ENCODE measurements at places on chromosomes 6 and 20.

- no peak for DNase-seq
Observed at GRCh38 chr20:53679597-53680309, 86.1 kb upstream of the ZNF217 start.

- DNase-seq: no peak
Observed at GRCh38 chr20:53678315-53678989, 84.8 kb upstream of the ZNF217 start.

DNA sequence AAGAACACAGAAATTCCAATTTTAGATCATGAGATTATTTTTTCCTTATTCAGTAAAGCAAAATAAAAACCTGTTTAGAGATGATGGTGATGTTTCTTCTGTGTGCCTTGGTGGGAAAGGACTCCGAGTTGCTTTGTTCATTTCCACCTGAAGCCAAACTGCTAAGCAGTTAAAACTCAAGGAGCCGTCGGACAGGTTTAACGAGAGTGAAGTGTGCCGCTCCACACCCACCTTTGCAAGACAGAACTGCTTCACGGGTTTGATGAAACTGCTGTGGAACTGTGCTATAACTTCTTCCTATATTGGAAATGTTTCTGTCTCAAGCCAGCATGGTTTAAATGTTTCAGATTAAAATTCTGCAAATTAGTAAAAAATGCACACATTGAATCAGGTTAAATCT is 9.2 kb upstream of the DSP start:
- DNase-seq: no peak

- no peak for DNase-seq
Observed at GRCh38 chr6:109170333-109170732, 75.0 kb downstream of the CEP57L1 start.

GRCh38 chr6:149045404-149045803 is 272.1 kb upstream of the TAB2 start:
- DNase-seq: peak; percentile 8

- no peak for DNase-seq
Observed at GRCh38 chr6:135323202-135323668, 142.1 kb downstream of the MYB start.

GRCh38 chr20:49579195-49579594 is 11.3 kb upstream of the PTGIS start:
- no peak for DNase-seq

- DNase-seq: no peak
Observed at GRCh38 chr6:155678361-155678760, 222.7 kb upstream of the NOX3 start.

DNA sequence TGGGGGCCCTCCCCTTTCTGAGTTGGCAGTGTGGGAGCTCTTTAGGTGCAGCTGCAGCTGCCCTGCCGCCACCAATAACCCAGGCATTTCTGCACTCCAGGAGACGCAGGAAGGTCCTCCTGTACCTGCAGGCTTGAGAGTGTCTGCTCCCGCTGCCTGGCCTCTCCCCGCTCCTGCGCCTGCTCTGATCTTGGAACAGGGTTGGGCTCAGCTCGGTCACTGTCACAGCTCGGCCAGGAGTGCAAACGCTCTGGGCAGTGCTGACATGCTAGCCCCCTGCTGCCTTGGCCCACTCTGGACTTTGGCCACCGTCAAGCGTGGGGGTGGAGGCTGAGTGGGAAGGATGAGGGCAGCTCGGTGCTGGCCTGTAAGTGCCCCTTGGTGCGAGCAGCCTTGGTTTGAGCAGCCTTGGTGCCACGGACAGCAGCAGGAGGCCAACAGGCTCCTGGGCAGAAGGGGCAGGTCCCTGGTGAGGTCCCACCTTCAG is 738.1 kb upstream of the GJE1 start:
- DNase-seq: no peak

- peak; percentile 46 for DNase-seq
Observed at GRCh38 chr6:16043171-16044135, 85.4 kb upstream of the MYLIP start.

DNA sequence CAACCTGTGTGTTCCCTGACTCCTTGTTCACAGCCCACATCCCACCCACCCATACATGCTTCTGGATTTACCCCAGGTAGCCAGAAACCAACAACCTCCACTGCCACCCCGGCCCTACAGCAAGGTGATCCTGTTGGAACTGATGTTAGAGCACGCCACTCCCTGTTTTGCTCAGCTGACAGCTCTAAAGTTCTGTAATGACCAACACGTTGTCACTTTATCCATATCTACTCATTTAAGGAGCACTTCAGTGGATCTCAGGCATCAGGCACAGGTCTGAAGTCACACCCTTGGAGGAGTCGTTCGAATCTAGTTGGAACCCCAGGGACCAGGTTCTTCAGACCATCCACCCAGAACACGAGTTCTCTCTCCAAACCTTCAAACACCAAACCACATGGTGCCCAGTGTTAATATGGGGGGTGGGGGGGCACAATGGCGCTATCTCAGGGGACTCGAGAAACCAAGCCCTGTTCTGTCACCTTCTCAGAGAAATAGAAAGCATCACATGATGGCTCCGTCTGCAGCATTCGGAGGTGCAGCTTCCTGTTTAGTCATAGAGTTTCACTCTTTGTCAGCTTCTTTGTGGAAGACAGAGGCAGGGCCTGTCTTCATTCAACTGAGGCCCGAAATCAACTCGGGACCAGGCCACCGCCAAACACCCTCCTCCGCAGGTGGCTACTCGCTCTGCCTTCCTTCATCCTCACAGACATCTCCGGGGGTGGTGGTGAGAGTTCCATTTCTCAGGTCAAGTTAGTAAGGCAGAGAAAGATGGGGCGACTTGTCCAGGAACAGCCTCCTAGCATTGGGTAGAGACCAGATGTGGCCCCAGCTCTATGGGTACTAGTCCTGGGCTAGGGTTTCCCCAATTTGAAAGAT is 142.2 kb downstream of the NFATC2 start:
- no peak for DNase-seq

DNA sequence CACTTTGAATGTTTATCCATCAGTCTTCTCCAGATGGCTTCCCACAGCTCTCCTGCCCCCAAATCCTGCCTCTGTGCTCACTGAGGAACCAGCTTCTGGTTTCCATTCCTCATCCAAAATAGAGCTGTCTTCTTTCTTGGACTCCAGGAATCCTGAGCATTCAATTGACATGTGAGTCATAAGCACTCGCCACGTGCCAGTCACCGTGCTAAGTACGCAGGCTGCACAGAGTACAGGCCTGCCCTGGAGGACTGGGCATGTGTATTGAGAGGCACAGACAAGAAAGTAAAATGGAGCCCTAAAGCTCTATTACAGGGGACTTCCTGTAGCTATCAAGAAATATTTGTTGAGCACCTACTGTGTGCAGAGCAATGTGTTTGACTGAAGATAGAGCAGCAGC is 39.7 kb upstream of the LRFN2 start:
- no peak for DNase-seq

DNA sequence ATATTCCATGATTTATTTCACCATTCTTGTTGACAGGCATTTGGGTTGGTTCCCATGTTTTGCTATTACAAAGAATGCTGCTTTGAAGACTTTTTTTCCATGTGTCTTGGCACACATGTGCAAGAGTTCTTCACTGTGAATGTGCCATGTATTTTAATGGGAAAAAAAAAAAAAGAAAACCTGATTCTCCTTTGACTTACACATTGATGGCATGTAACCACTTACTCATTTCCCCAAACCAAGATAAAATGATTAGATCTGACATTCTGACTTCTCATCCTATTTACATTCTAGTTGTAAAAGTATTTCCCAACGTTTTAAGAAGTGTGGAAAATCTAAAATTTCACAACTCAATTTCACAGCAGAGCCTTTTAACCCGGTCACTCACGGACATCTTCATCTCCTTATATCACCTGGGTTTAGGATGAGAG is 4.4 kb downstream of the CAP2 start:
- DNase-seq: no peak

DNA sequence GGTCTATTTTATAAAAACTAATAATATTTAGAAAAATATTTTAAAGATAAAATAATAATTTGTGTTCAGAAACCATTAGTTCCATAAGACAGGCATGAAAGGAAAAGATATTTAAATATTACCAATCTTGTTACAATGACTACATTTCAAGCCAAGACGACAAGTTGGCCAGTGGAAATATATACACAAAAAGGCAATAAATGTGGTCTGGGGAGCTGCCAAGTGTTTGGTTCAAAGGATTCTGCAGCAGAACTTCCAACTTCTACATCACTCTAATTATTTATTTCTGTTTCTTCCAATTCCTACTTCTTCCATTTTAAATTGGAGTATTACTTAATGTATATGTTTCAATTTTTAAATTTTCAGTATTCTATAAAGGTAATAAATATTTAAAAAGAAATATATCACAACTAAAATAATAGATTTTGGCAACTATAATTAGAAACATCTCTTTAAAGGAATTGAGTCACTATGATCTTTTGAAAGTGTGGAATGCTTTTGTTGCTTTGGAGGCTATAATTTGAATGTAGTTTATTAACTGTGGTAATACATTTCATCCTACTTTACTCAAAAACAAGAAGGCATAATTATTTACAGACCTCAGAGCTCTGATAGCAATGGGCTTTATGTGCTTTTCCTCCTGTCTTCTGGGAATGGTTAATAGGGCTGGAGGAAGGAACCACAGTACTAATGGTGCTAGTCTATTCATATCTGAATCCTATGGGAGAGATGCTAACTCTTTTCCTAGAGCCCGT is 129.7 kb upstream of the FAM184A start:
- peak; percentile 18 for DNase-seq

DNA sequence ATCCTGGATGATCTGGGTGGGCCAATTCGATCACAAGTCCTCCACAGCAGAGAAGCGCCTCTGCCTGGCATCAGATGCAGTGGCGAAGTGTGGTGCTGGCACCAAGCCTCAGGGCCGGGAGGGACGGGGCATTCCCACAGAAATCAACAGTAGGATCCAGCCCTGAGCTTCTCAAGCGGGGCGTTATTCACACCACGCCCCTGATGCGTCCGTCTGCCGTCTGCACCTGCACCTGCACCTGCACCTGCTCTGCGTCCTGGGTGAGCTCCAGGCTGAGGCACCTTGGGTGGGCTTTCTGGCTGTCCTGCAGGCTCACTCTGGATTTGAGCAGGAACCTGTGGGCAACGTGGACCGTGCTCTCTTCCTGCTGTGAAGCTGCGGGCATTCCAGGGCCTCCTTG is 13.8 kb upstream of the NTSR1 start:
- DNase-seq: peak; percentile 48

- no peak for DNase-seq
Observed at GRCh38 chr20:57464642-57465211, 60.2 kb downstream of the CTCFL start.

DNA sequence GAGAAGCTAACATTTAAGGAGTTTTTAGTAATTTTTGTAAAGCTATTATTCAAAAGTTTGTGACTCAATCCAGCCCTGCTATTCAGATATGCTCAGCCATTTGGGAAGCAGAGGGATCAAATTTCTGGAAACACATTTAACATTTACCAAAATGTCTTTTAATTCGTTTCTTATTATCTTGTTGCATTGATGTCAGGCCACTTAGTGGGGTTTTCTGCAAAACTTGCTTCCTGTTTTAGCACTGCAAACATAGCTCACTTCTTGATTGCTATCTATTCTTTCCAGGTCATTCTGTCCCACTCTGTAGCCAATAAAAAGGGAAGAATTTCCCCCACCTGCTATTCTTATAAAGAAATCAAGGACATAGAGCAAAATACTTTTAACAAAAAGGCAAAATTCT is 176.9 kb upstream of the SUPT3H start:
- no peak for DNase-seq

DNA sequence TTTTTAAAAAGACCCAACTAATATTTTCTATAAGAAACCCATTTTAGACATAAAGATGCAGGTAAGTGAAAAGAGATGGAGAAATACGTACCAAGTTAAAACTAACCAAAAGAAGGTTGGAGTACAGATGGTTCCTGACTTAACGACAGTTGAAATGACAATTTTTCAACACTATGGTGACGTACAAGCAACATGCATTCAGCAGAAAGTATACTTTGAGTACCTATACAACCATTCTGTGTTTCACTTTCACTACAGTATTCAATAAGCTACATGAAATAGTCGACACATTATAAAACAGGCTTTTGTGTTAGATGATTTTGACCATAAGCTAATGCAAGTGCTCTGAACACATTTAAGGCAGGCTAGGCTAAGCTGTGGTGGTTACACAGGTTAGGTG is 228.9 kb downstream of the RNGTT start:
- DNase-seq: no peak

- no peak for DNase-seq
Observed at GRCh38 chr20:57047281-57048026, 219.0 kb downstream of the BMP7 start.

DNA sequence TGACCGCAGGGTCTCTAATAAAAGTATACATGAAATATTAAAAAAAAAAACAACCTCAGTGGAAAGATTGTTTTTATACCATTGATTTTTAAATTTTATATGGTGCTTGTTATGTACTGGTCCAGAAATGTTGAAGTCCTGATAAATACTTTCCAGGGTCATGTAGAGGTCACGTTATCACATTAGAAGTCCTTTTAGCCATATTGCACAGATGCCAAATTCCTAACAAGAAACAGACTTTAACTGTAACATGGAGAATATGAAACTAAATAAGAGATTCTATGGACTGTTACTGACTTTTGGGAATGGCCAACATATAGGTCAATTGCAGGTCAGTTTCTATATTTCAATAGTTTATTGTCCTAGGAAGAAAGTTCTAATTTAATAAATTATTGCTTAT is 89.0 kb downstream of the ADGRB3 start:
- DNase-seq: no peak

- no peak for DNase-seq
Observed at GRCh38 chr6:24922814-24923213, 12.9 kb downstream of the RIPOR2 start.

DNA sequence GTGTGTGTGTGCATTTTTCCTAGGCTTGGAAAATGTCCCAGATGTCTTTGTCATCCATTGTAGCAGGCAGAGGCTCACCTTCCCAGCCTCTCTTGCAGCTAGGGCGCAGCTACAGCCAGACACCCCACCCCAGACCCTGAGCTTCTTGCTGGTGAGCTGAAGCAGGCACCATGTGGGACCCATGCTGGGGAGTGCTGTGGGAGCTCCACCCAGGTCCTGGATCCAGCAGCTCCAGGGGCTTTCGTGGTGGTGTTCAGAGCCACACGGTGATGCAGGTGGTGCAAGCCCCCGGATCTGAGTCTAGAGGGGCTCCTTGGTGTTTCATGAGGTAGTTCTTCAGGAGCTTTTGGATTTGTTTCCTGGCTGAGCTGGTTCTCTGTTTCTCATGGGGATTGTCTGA is 56.0 kb upstream of the ZFP64 start:
- no peak for DNase-seq

DNA sequence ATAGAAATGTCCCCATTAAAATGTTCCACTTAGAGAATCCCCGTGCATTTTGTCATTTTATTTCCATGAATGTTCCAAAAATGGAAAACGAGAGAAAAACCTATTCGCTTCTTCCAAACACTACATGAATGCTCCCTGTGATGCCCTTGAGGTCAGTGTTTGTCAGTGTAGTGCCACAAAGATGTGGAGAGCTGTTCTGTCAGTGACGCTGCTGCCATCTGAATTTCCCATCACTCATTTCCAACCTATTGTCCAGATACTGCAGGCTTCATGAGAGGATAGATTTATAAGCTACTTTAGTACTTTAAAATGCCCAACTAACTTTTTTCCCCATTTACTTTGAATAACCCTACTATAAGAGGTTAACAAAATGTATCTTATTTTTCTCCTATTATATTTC is 335.8 kb downstream of the CDKAL1 start:
- DNase-seq: peak; percentile 56

GRCh38 chr6:49555951-49556350 is 5.5 kb downstream of the C6orf141 start:
- no peak for DNase-seq

Data from NCI-H69 (cell line).